Activated CD4-positive, alpha-beta T cell treated with anti-CD3 and anti-CD28 coated beads, Interleukin-2, amount 10 ng/mL, durations not matched to agents 24 days and 14 days (primary cell): ENCODE measurements at places on chromosomes 13 and 19.

GRCh38 chr13:69292789-69293425 lies 814.7 kb upstream of the ATXN8OS start:
- DNase-seq, result no peak

DNA sequence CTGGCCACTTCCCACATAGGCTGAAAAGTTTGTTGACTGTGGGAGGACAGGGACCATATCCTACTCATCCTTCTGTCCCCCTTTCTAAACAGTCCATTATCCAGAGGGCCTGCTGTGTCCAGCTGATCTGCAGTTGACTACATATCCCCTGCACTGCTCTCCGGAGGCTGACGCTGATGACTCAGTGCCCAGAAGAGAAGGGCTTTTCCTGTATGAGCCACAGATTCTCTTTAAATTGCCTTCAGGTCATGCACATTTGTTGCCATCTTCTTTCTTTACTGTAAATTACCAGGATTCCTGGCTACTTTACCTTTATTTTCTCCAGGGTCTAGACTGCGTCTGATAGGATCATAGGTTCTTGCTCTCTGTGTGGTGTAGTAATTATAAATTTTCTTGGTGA lies 125.2 kb downstream of the LACC1 start:
- no peak for DNase-seq

DNA sequence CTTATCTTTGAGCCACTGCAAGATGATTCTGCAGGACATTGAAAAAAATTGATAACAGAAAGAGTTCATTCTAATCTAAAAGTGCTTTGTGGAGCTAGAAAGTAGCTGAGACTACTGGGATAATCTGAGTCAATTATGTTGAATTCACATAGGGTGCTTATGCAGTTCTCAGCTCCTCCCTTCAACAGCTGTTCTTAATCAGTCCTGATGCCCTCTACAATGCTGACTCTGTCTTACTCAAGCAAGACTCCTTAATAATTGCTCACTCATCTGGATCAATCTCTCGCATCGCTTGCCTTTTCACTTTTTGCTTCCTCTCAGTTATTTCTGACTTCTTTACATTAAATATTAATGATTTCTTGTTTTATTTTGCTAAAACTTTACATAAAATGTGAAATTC lies 182.1 kb downstream of the PCDH17 start:
- no peak for DNase-seq

- DNase-seq, result no peak
Observed at GRCh38 chr19:46608178-46608577, 7.0 kb downstream of the CALM3 start.

DNA sequence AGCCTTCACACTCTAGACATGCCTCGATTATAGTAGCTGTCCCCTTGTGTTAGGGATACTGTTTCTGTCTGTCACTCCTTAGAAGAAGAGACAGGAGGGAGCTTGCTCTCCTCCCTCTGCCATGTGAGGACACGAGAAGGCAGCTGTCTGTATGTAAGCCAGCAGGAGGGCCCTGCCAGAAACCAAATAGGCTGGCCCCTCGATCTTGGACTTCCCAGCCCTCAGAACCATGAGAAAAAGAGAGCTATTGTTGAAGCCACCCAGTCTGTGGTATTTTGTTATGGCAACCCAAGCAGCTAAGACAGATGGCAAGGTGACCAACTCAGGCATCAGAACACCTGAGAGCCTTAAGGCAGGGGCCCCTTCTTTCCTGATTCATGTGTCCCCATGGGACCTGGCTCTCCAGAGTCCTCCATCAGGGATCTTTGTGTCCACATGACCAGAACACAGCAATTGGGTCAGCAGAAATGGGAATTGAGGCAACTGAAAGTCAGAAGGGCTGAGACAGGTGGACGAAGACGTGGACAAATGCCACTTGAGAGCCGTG lies 65.6 kb upstream of the NPAS1 start:
- DNase-seq, result no peak

- no peak for DNase-seq
Observed at GRCh38 chr13:109483284-109483683, 303.1 kb downstream of the IRS2 start.

DNA sequence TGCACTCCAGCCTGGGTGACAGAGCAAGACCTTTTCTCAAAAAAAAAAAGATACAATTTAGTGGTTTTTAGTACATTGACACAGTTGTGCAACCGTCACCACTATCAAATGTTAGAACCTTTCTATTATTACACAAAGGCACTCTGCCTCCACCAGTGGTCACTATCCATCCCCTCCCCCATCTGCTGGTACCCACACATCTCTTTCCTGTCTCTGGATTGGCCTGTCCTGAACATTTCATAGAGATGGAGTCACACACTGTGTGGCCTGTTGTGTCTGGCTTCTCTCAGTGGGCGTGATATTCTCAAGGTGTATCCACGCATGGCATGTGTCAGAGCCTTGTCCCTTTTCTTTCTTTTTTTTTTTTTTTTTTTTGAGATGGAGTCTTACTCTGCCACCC lies 11.2 kb downstream of the KDM4B start:
- DNase-seq, result no peak

DNA sequence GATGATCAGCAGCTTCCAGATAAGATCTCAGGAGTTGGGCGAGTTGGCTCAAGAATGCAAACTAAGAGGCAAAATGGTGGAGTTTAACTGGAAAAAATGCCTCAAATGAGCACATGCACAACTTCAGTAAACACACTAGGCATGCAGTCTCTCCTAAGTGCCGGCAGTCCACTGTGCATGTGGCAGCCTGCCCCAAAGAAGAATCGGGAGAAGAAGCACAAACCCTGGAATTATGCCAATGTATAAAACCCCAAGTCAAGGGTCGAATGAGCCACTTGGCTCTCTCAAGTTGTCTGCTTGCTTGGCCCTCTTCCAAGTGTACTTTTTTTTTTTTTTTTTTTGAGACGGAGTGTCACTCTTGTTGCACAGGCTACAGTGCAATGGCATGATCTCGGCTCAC lies 53.3 kb upstream of the SLITRK1 start:
- DNase-seq, result no peak

DNA sequence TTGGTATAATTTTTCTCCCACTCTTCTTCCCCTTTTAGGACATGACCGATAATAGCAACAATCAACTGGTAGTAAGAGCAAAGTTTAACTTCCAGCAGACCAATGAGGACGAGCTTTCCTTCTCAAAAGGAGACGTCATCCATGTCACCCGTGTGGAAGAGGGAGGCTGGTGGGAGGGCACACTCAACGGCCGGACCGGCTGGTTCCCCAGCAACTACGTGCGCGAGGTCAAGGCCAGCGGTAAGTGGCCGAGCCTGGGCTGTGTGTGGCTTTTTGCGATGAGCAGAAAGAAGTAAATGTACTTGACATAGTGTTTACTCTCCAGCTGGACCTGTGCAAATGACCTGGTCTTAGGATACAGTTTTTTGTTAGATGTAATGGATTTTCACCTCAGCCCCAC lies 102.5 kb downstream of the ARHGEF7 start:
- no peak for DNase-seq

- DNase-seq, result no peak
Observed at GRCh38 chr19:44777715-44778347, at the start of gene CBLC. CBLC (plus strand) TSS chr19:44777890; CDS start chr19:44777932, 42 bp downstream.

GRCh38 chr13:77915686-77916085 lies 2.9 kb downstream of the EDNRB start:
- DNase-seq, result no peak

DNA sequence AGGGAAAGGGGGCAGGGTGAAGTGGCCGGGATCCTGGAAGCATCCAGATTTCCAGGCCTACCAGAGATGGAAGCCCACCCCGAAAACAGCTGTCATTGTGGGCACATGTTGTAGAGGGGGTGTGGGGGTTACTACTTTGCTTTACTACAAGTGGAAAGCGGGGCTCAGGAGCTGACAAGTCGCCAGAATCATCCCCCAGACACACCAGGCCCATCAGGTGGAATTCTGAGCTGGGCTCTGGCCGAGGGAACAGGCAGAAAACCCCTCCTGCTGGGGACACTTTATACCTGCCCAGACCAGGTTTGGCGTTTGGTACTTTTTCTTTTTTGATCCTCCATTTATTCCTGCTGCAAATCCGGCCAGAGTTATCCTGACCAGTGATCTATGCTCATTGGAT lies 3.8 kb downstream of the CDX2 start:
- no peak for DNase-seq

GRCh38 chr13:30091691-30092090 lies 215.7 kb downstream of the KATNAL1 start:
- no peak for DNase-seq

GRCh38 chr13:91247768-91248167 lies 99.7 kb upstream of the MIR17HG start:
- DNase-seq, result no peak

- DNase-seq, result no peak
Observed at GRCh38 chr13:106373304-106373988, 162.0 kb downstream of the EFNB2 start.

DNA sequence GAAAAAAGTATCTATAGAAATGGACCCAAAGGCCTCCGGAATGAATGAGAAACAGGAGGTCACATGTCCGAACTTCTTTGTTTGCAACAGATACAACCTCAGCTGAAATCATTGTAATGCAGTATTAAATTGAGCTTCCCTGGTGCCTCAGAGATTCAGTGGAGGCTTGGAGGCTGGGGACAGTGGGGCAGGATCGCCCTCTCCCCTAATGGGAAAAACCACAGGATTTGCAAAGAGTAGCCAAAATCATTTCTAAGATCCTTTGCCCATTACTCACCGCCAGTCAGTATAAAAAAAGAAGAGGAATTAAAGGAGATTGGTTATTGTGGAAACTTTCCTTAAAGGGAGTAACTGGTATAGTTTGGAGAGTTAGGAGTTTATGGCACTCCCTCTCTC lies 30.4 kb upstream of the IRS2 start:
- no peak for DNase-seq

DNA sequence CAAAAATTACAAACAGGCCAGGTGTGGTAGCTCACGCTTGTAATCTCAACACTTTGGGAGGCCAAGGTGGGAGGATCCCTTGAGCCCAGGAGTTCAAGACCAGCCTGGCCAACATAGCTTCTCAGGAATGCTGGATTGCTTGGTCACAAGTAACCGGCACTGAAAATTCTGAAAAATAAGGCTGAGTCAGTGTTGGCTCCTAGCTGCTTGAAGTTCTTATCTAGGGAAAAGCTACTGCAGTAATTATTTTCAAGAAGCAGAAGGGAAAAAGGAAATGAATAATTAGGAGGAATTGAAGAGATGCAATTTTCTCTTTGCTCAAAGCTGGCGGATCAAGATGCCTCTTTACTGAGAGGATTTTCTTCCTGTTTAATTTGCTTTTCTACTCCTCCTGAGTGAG lies 75.0 kb upstream of the GTF3A start:
- no peak for DNase-seq

DNA sequence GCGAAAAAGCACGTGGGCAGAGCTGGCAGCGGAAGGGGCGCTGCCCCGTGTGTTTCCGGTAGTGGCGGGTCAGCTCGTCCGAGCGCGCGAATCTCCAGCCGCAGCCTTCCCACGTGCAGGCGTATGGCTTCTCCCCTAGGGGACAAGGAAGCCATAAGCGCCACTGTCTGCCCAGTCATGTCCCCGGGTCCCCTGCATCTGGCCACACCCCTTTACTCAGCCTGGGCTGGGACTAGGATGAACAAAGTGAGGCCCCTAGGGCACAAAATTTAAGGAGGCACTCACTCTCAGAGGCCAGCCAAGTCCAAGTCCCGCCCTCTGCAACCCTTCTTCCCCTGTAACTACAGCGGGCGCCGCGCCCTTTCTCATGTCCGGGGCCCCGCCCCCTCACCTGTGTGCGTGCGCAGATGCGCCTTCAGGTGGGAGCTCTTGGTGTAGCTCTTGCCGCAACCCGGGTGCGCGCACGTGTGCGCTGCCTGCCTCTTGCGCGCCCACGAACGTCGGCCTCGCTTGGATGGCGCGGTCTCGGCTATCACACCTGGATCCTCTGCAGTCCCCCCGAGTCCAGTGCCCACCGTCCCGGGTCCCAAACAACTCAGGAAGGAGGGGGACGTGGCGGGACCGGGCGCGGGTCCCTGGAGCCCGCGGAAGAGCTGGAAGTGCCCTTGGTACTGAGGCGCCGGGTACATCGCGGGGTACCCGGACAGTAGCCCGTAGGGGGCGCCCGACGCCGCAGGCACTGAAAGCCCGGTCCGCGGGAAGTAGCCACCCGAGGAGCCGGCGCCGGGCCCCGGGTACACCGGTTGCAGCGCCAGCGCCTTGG lies 1.9 kb downstream of the KLF1 start:
- DNase-seq, result peak; percentile 96

- no peak for DNase-seq
Observed at GRCh38 chr19:58364146-58364545, 1.6 kb upstream of the ZNF497 start.

DNA sequence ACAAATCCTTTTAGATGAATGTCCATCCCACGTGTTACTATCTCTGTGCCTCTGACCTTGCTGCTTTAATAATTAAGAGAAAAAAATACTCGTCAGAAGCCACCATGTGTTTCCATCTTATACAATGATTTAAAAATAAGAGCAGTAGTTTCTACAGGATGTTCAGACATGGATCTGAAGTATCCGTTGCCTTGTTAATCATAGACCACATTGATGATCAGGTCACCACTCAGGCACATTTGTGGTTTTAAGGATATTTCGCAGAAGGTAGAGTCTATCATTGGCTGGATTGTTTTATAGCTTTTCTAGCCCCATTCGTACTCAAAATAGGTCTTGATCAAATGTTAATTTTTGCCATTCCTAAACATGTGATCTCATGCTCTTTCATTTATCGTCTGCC lies 710.0 kb upstream of the ARGLU1 start:
- DNase-seq, result no peak

GRCh38 chr13:38657191-38657590 lies 29.7 kb upstream of the FREM2 start:
- no peak for DNase-seq

- no peak for DNase-seq
Observed at GRCh38 chr13:44160591-44161191, 212.9 kb upstream of the SERP2 start.

- DNase-seq, result no peak
Observed at GRCh38 chr13:94291631-94292322, 187.7 kb downstream of the DCT start.
